ENCODE measurements at places on chromosomes 1 and 21. TPM values are rescaled to one million over a fixed set of nuclear protein-coding genes. Genes with fewer than 3 reads are reported as not detected.

RAD54L gene
- total RNA-seq: 1.6 TPM

LCE1E gene
- not detected for total RNA-seq

LCA5L gene
- total RNA-seq: 1.8 TPM

TIAM1 gene
- 15.8 TPM for total RNA-seq

ARHGEF19 gene
- 8.6 TPM for total RNA-seq

CRYAA gene
- total RNA-seq: not detected

DMBX1 gene
- total RNA-seq: not detected

ZMYND12 gene
- 1.1 TPM for total RNA-seq

DNA sequence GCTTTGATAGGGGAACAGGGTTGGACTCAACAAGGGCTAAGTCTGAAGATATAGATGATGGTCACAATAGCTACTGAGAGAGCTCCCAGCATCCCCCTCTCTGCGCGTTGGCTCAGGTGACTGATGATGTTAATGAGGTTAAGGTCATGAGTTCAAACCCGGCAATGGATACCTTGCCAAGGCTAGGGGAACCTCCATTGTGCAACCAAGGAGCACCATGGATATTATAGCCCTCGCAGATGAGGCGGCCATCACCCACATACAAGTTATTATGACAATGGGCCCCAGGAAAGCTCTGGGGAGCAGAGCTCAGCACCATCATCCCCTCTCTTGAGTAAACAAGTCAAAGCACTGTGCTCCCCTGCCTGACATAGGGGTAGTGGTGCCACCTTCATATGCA is 8.2 kb downstream of the KCNA2 start:
- no peak overlapping the region for H3K27ac ChIP-seq
- no peak overlapping the region for H3K4me3 ChIP-seq
- H3K4me1 ChIP-seq: no peaks in the 10 kb centered on the region
- no peaks in the 10 kb centered on the region for H3K36me3 ChIP-seq
- no peaks in the 10 kb centered on the region for H3K27me3 ChIP-seq
- no peak for DNase-seq

DNA sequence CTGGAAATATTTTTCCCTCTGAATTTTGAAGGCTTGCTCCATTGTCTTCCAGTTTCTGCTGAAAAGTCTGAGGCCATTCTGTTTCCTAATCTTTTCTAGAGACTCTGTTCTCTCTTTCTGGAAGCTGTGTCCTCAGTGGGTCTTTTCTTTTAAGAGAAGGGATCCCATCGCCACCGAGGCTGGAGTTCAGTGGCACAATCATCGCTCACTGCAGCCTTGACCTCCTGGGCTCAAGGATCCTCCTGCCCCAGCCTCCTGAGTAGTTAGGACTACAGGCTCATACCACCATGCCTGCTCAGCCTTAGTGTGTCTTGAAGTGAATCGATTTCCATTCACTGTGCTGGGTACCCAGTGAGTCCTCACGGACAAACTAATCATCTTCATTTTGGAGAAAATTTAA is 9.6 kb upstream of the LRP8 start:
- H3K27me3 ChIP-seq: no peaks in the 10 kb centered on the region
- H3K4me1 ChIP-seq: no peaks in the 10 kb centered on the region
- H3K36me3 ChIP-seq: no peaks in the 10 kb centered on the region

- no peak overlapping the region for H3K4me3 ChIP-seq
- H3K36me3 ChIP-seq: no peaks in the 10 kb centered on the region
- no peaks in the 10 kb centered on the region for H3K4me1 ChIP-seq
- no peak for DNase-seq
- no peaks in the 10 kb centered on the region for H3K27me3 ChIP-seq
These were observed 15.9 kb upstream of the TINAGL1 start for GRCh38 chr1:31560394-31560793.

- no peak for DNase-seq
- H3K4me1 ChIP-seq: no peaks in the 10 kb centered on the region
- H3K36me3 ChIP-seq: no peaks in the 10 kb centered on the region
- no peaks in the 10 kb centered on the region for H3K27me3 ChIP-seq
- H3K27ac ChIP-seq: no peak overlapping the region
- no peak overlapping the region for H3K4me3 ChIP-seq
These were observed 2.9 kb downstream of the CD84 start for GRCh38 chr1:160576390-160576789.

- no peaks in the 10 kb centered on the region for H3K36me3 ChIP-seq
- no peak within 1 kb of the TSS for H3K27ac ChIP-seq
- H3K27me3 ChIP-seq: no peaks in the 10 kb centered on the region
- no peak for DNase-seq
These were observed at the start of gene NHLH1 for GRCh38 chr1:160366731-160367515. TSS of gene NHLH1 (plus strand) at chr1:160367071. CDS start at chr1:160370732, 3,661 bp downstream.

DNA sequence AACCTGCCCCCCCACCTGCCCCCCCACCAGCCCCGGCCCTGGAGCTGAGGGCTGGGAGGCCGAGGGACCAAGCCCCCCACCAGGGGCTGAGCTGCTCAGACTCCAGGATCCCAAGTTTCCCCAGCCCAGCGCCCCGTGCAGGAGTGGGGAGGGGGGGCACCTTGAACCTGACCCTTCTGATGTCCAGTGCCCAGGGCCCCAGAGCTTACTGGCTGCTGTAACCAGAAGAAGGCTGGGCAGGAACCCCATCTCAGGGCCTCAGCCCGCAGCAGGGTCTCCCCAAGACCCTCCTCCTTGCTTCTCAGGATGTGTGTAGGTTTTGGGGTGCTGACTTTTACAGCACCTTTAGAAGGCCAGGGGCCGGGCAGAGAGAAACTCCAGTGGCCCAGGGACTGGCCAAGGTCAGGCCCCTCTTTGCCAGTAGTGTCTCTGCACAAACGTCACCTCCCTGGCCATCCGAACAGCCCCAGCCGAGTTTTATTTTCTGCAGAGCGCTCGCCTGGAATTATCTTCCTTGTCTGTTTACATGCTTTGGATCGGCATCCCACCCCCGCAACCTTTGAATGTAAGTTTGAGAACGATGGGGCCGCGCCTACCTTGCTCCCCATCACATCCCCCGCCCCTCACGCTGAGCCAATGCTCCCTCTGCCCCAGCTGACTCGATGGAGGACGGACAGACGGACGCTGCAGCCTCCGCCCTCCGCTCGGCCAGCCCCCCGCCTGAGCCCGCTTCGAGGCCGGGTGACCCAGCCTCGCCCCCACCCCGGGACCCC is 70.1 kb upstream of the CASZ1 start:
- no peaks in the 10 kb centered on the region for H3K27me3 ChIP-seq
- no peak overlapping the region for H3K4me3 ChIP-seq
- H3K27ac ChIP-seq: no peak overlapping the region
- no peaks in the 10 kb centered on the region for H3K4me1 ChIP-seq
- no peaks in the 10 kb centered on the region for H3K36me3 ChIP-seq
- peak; percentile 21 for DNase-seq

DNA sequence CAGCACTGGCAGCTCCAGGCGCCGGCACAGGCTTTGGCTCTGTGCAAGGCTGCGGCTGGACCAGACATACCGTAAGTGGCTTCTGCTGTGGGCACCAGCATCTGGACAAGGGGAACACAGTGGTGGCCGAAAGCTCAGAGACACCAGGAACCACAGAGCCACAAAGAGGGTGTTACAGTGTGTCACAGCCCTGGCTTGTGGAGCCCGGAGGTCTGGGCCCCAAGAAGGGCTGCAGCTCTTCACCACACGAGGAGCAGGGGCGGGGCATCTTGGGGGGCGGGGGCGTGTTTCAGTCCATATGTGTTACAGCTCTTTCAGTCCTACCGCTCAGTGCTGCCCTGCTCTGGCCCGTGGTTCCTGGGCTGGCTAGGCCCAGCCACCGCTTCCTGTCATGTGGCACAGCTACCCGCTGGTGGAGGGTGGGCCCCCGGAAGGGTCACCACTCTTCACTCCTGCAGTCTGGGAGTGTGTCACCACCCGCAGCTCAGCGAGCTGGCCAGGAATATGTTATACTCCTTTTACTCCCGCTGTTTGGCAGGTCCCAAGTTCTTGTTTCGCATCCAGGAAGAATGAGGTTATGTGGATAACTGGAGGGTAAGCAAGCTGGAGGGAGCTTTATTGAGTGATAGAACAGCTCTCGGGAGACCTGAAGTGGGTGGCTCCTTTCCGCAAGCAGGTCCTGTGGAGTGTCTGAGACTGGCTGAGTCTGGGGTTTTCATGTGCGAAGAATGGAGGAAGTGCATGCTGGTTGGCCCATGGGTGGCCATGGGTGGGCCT is 3.3 kb upstream of the LSM10 start:
- no peak overlapping the region for H3K27ac ChIP-seq
- H3K4me3 ChIP-seq: no peak overlapping the region
- peak; percentile 88 for DNase-seq
- H3K27me3 ChIP-seq: no peaks in the 10 kb centered on the region
- no peaks in the 10 kb centered on the region for H3K4me1 ChIP-seq
- H3K36me3 ChIP-seq: no peaks in the 10 kb centered on the region

DNA sequence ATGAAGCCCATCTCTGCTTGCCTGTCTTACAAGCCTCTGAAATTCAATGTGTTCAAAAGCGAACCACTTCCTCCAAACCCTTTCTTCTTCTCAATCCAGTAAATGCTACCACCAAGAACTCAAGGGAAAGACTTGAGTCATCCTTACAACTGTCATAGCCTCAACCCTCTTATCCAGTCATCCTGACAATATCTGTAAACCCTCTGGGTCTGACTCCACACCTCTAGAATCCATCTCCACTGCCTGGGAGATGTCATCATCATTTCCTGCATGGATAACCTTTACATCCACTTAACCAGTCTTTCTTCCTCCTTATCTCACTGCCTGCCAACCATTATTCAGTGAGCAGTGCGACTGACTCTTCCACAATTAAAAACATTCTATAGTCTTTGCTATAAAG is 441.1 kb downstream of the SETD4 start:
- DNase-seq: no peak
- no peak overlapping the region for H3K27ac ChIP-seq
- H3K27me3 ChIP-seq: no peaks in the 10 kb centered on the region
- no peak overlapping the region for H3K4me3 ChIP-seq

- H3K27ac ChIP-seq: no peak overlapping the region
- DNase-seq: no peak
- no peak overlapping the region for H3K4me3 ChIP-seq
- H3K36me3 ChIP-seq: no peaks in the 10 kb centered on the region
- H3K4me1 ChIP-seq: no peaks in the 10 kb centered on the region
These were observed 3.2 kb downstream of the UBQLN4 start for GRCh38 chr1:156050376-156050775.

DNA sequence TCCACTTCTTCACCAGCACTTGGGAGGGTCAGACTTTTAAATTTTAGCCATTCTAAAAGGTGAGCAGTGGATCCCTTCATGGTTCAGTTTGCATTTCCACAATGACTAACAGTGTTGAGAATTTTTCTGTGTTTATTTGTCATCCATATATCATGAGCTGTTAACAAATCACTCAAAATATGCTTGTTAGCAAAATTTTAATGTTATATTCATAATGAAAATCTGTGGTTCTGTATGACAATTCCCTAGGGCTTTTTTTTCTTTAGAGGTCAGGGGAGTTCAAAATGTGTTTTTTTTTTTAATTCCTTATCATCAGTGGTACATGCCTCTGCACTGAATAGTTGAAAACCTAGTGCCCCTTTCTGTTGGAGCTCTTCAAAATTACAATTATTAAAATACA is 682.2 kb upstream of the ADGRL2 start:
- no peak overlapping the region for H3K27ac ChIP-seq
- H3K4me3 ChIP-seq: no peak overlapping the region
- no peaks in the 10 kb centered on the region for H3K27me3 ChIP-seq
- DNase-seq: no peak
- no peaks in the 10 kb centered on the region for H3K36me3 ChIP-seq
- H3K4me1 ChIP-seq: no peaks in the 10 kb centered on the region

- no peaks in the 10 kb centered on the region for H3K27me3 ChIP-seq
- no peaks in the 10 kb centered on the region for H3K4me1 ChIP-seq
- DNase-seq: peak; percentile 37
- no peaks in the 10 kb centered on the region for H3K36me3 ChIP-seq
- H3K4me3 ChIP-seq: no peak overlapping the region
- H3K27ac ChIP-seq: no peak overlapping the region
These were observed 2.2 kb upstream of the KIF17 start for GRCh38 chr1:20719871-20720620.

GRCh38 chr1:162361349-162361748 is 15.3 kb downstream of the SPATA46 start:
- no peaks in the 10 kb centered on the region for H3K27me3 ChIP-seq
- no peak overlapping the region for H3K4me3 ChIP-seq
- DNase-seq: no peak
- no peak overlapping the region for H3K27ac ChIP-seq

DNA sequence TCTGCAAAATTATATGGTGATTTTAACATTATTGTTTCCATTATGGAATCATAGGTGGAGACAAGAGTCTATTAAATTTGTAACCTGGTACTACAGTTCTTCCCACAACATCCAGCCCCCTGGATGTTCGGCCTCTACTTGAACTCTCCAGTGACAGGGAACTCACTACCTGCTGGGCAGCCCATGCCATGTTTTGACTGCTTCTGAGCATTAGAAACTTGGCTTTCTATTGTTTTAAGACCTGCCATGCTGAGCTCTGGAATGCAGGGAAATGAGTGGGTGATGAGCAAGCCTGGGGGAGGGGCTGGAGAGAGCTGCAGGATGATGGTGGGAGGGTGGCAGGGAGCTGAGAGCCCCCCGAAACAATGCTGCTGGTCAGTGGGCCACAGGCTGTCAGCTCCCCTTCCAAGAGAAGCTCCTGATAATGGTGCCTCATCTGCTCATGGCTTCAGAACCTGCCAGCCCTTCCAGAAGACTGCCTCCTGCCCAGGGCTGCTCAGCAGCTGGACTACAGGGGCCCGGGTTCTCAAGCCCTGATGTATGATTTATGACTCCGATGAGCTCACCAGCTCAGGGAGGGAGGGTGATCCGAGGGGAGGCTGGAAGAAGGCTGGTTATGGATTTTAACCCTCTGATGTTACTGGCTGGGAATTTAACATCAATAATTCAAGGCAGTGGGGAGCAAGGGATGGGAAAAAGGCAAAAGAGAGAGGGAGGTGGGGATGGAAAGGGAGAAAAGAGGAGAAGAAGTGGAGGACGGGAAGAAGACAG is 205.0 kb downstream of the HIVEP3 start:
- no peak for DNase-seq
- no peaks in the 10 kb centered on the region for H3K27me3 ChIP-seq
- H3K27ac ChIP-seq: no peak overlapping the region
- no peaks in the 10 kb centered on the region for H3K4me1 ChIP-seq
- no peak overlapping the region for H3K4me3 ChIP-seq
- no peaks in the 10 kb centered on the region for H3K36me3 ChIP-seq

DNA sequence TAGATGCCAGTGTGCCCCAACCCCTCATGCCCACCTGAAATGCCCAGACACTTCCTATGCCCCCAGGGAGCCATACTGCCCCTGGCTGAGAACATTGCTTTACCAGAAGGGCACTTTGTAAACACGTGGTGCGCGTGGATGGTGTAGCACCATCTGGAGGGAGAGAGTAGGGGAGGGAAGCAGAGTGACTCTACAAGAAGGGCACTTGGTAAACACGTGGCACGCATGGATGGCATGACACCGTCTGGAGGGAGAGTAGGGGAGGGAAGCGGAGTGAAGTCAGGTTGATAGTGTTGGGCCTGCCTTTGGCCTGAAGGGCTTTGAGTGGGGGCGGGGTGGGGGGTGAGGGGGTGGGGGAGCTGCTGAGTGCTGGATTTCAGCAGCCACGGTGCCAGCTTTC is 324.0 kb upstream of the VAMP3 start:
- H3K36me3 ChIP-seq: no peaks in the 10 kb centered on the region
- no peak overlapping the region for H3K4me3 ChIP-seq
- H3K27me3 ChIP-seq: no peaks in the 10 kb centered on the region

Data from aorta (tissue), 5 donors.